ENCODE measurements at places on chromosomes 6 and 20. TPM values are rescaled to one million over a fixed set of nuclear protein-coding genes. Genes with fewer than 3 reads are reported as not detected.

Gene CD83
- 4.0 TPM for total RNA-seq

Gene C20orf144
- 0.16 TPM for total RNA-seq

DNA sequence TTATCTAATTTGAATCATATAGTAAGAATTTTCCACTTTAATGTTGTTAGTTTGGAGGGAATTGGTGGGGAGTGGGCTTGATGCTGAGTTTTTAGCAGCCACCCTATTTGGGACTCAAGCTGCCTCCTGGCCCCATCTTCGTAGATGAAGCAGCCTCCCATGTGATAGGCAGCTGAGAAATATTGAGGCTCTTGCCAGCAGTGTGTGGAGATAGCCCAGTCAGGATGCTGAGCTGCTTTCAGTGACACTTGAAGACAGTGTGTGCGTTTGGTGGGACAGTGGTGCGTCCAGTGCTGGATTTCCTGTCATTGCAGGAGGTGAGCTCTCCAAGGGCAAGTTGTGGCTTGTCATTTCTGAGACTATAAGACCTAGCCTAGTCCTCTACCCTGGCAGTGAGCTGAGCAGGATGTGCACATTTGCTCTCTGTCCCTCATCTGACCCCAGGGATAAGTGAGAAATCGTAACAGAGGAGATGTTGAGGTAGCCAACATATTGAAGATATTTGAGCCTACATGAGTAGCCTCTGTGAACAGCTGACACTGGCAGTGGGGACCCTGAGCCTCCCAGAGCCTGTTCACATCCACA, 47.9 kb upstream of the RNF8 start:
- DNase-seq: no peak

DNA sequence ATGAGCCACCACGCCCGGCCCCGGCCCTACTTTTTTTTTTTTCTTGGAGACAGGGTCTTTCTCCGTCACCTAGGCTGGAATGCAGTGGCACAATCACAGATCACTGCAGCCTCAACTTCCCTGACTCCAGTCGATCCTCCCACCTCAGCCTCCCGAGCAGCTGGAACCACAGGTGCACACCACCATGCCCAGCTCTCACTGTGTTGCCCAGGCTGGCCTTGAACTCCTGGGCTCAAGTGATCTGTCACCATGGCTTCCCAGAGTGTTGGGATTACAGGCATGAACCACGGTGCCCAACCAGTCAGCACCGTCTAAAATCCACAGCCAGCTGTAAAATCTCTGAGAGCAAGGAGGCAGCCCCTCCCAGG, 17.4 kb downstream of the SLC17A9 start:
- DNase-seq: no peak
